ENCODE measurements at places on chromosomes 7 and 10.

DNA sequence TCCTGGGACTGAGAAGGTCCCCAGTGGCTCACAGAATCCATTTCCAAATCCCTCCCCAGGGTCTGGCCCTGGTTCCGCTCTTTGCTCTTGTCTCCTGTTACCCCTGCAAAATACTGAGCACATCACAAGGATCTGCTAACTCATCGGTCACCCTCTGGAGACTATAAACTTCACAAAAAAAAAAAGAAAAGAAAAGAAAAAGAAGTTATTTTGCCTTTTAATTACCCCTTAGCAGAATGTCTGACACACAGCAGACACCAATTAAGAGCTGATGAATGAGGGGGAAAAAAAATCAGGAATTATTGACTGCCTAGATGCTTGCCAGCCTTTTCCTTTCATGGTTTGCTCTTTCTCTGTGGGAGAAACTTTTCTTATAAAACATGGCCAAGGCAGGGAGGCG is 578.7 kb downstream of the GRID1 start:
- no peak for DNase-seq

DNA sequence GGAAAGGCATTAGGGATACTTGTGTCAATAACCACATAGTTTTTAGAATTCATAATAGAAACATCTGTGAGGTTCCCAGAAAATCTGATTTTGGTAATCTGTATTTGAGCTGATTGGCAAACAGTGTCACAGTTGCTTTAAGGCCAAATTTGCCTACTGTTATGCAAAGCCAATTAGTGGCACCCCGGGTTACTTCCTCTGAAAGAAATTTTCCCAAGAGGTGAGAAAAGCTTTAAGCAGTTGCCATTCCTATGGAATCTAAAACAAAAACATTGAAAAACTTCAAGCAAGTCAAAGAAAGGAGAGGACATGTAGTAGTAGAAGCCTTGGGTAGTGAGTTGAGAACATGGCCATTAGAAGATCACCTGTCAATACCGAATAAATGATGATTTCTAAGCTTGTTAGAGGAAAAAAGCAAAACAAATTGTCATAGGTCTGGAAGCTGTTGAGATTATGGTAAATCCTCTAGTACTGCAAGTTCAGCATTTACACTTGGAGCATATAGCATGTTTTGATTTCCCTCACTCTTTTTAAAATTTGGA is 176.8 kb downstream of the TWIST1 start:
- no peak for DNase-seq

DNA sequence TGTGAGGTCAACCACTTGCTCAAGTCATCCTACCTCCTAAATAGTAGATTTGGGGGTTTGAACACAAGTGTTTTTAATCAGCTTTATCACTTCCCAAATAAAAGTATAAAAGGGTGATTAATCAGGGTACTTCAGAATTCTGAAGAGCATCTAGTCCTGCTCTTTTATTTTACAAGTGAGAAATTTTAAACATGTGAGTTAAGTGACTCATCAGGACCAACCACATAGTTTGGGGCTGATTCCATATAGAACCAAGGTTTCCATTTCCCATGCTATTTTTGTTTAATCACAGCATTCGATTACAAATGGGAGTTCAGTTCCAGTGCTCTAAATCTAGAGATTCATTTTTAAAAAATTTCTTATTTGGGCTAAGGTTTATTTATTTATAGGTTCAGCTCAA is 113.4 kb downstream of the GPR158 start:
- no peak for DNase-seq

- no peak for DNase-seq
Observed at GRCh38 chr10:131698232-131698631, 202.6 kb upstream of the PPP2R2D start.

GRCh38 chr7:102101926-102102325 is 184.7 kb upstream of the SH2B2 start:
- DNase-seq, result no peak

DNA sequence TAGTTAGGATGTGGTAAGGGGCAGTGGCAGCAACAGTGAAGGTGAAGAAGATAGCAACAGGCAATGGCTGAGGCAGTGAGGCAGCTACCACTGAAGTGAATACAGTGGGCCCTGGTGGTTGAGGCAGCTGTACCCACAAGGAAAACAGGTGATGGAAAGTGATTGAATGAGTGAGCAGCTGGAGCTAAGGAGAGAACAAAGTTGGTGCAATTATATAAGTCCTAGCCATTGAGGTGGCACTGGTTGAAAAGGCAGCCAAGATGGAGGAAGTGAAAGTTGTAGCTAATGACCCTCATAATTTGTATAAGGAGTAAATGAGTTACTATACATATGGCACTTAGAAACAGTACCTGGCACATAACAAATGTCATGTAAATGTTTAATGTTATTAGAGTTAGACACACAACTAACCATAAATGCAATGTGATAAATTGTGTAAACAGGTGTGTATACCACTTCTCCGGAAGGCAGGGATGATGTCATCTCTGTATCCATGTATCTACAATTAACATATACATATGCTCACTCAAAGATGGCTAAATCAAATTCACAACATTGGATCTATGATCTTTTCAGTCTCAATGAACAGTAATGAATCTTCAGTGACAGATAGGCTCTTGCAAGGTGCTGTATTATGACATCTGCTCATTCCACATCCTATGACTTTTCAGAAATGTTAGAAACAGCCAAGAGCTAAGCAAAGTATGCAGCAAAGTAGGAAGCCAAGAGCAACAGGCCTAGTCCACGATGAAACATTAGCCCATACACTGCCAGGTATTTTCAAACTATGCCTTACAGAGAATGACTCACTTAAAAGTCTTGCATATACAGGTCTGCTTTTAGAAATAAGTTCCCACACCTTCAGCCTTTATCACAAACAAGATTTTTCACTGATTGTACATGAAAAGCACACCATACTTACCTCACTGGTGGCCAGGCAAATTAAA is 10.7 kb downstream of the XPNPEP1 start:
- DNase-seq, result no peak

DNA sequence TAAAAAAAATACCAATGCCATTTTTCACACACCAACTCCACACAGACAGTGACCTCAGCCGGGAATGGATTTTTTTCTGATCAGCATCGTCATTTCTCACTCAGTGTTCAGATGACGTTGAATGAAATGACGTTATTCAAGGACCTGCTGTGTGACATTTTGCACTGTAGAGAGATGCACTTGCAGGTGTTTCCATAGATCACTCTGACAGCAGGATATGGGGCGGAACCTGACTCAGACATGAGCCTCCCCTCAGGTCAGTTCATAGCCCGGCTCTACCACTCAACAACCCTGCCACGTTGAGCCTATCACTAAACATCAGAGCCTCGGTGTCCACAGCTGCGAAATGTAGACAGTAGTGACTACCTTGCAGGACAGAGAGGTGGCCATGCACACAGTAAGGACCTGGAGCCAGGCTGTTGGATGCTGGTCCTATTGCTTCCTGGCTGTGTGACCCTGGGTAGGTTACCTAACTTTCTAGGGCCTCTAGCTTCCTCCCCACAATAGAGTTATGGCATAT is 41.4 kb upstream of the ANTXRL start:
- DNase-seq, result no peak

DNA sequence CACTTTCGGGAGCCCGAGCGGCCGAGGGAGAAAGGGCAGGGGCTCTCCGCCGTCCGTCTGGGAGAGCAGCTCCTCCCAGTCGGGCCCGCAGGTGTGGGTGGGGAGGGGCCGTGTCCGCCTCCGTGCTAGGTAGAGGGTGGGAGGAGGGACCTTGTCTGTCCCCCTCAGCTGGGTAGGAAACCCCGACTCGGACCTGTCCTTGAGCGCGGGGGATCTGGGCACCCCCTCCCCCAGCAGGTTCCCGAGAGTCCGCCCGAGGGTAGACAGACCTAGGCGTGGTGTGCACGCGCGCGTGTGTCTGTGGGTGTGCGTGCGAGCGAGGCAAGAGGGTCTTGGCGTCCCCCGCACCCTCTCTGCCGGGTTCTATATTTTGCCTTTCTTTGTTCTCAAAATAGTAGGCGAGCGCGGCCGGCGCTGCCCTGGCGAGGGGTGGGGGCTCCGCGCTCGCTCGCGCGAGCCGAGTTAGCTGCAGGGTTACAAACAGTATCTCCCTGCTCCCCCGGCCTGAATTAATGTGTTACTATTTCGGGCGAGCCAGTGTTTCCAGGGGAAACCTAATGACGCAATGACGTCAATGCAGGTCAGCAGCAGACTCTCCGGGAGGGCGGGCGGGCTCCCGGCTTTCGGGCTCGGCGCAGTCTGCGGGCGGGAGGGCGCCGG is 73.9 kb upstream of the LEP start:
- DNase-seq, result peak; percentile 47

GRCh38 chr7:134364619-134365037 is 47.9 kb upstream of the SLC35B4 start:
- DNase-seq, result no peak

DNA sequence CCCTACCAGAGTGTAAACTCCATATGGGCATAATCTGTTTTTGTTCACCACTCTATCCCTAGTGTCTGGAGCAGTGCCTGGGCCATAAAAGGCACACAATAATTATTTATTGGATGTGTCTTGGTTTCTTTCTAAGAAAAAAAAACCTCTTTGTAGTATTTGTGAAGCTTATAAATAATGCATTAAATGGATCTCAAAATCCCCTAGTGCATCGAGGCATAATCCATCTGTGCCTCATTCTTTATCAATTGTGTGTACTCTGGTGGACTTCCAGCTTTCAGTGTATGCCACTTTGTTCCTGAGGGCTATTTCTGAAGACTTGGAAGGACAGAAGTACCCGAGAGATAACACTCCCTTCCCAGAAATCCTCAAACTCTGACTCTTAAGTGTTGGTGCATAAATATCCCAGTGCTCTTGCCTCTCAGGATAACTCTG is 255.0 kb upstream of the PHYHIPL start:
- DNase-seq, result no peak

GRCh38 chr7:19747740-19748339 is 25.6 kb downstream of the TMEM196 start:
- DNase-seq, result peak; percentile 3

DNA sequence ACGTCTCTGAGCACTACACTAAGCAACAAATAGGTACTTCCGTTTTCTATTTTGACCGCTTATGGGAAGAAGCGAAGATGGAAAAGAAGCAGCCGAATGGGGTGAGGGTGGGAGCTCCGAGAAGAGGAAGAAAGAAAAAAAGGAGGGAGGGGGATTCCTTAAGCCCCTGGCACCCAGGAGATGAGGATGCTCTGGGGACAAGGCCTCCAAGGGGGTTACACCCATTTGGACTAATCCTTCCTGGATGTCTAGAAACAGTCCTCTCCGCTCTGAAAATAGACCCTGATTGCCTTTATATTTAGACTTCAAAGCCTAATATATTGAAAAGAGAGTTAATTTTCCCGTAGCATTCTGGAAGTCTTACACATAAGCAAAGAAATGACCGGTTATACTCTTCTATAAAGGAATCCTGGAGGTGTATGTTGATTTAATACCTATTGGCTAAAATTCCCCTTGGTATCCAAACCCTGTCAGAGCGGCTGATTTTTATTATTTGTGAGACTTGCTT is 676 bp upstream of the HTR7 start:
- no peak for DNase-seq

DNA sequence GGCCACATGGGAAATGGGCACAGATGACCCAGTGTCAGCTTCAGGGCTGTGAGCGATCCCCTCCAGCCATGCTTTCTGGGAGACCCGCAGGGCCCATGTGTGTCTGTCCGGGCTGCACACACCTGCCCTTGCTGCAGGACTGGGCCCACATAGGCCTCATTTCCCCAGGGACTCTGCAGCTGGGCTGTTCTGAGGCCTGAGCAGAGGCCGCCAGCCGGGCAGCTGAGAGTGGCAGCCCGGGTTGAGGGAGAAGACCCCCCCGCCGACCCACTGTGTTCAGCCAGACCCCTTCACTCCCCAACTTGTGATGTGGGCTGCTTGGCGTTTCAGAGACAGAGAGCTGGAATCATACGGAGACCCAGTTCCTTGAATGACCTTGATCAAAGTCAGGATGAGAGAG is 50.1 kb upstream of the DPYSL4 start:
- no peak for DNase-seq
